Fibroblast of mammary gland (primary cell): ENCODE measurements at places on chromosomes 6 and 20.

- no peak for DNase-seq
Measured at GRCh38 chr20:40333591-40333990, 355.4 kb downstream of the MAFB start.

DNA sequence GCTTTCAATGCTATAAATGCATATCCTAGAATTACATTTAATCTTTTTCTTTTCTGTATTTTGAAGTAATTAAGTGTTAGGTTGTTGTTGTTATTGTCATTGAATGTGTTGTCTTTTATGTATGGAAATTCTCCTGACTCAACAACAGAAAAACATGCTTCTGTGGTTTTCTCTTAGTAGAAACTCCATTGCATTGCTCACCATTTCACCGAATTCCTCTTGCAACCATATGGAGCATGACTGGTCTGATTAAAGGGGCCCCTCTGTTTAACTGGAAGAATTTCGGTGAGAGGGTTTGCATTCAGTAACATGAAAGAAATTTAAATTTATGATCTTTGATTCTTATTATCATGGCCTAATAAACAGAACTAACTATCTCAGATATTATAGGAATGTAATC lies 454.3 kb upstream of the JARID2 start:
- DNase-seq = peak; percentile 62

- no peak for DNase-seq
Measured at GRCh38 chr6:18309046-18309445, 44.7 kb upstream of the DEK start.

- DNase-seq = peak; percentile 65
Measured at GRCh38 chr6:148239801-148240460, 102.7 kb upstream of the SASH1 start.

GRCh38 chr6:16999491-17000436 lies 102.1 kb upstream of the STMND1 start:
- peak; percentile 93 for DNase-seq
